ENCODE measurements at places on chromosomes 2 and 18.

DNA sequence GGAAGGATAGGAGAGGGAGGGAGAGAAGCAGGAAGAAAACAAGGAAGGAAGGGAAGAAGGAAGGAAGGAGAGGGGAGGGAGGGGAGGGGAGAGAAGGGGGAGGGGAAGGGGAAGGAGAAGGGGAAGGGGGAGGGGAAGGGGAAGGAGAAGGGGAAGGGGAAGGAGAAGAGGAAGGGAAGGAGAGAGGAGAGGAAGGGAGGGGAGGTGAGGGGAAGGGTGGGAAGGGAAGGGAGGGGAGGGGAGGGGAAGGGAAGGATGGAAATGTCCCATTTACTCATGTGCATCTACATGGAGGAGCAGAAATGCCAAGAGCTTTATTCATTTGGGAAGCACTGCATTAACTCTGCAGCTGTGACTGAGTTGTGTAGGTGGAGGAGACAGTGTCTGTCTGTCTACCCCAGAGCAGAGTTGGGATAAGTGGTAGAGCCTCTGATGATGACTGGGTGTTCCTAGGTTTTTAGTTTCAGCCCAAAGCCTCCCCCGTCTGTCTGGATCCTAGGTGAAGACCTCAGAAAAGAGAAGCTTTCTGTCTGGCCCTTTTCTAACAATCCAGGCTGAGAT lies 131.3 kb downstream of the COL6A3 start:
- DNase-seq: no peak

GRCh38 chr18:75405351-75405750 lies 22.2 kb downstream of the SMIM21 start:
- no peak for DNase-seq

DNA sequence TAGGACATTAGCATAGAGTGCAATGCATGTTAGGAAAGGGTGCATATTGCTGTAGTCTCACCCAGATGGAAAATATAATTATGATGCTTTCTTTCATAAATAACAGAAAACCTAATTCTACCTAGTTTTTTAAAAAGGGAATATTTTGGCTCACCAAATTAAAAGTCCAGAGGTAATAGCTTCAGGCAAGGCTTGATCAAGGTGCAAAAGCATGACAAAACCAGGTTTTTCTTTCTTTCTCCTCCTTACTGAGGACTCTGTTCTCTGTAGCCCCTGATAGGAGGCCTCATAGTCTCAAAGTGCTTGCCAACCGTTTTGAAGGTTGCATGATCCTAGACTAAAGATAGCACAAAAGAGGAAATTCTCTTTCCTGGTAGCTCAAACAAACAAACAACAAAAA lies 349.9 kb downstream of the CTNNA2 start:
- no peak for DNase-seq

DNA sequence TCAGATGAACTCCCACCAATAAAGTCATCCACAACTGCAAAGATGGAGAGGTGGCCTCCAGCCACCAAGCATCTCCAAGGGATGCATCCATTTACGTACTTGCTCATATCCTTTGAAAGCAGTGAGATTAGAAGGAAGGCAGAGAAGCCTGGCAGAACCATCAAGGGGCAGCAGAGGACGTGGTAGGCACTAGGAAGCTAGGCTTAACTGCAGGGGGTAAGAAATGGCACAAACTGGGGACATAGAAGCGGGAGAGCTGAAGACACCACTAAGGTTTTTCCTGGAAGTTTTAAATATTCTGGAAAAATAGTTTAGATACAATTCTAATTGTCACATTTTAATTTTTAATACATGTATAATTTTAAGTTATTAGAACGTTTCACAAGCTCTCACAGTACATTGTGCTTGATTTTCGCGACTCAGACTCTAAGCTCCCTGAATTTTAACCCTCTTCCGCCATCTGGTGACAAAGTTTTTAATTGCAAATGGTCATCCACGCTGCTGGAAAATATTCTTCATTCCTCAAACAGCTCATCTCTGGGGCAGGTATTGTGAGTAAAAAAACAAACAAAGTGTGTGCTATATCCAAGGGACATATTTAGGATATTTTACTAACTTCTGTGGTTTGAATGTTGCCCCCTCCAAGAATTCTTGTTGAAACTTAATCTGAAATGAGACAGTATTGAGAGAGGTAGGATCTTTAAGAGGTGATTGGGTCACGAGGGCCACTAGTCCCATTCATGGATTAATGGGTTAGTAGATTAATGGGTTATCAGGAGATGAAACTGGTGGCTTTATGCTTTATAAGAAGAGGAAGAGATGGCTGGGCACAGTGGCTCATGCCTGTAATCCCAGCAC lies 1.6 kb upstream of the PSTPIP2 start:
- DNase-seq: peak; percentile 47

DNA sequence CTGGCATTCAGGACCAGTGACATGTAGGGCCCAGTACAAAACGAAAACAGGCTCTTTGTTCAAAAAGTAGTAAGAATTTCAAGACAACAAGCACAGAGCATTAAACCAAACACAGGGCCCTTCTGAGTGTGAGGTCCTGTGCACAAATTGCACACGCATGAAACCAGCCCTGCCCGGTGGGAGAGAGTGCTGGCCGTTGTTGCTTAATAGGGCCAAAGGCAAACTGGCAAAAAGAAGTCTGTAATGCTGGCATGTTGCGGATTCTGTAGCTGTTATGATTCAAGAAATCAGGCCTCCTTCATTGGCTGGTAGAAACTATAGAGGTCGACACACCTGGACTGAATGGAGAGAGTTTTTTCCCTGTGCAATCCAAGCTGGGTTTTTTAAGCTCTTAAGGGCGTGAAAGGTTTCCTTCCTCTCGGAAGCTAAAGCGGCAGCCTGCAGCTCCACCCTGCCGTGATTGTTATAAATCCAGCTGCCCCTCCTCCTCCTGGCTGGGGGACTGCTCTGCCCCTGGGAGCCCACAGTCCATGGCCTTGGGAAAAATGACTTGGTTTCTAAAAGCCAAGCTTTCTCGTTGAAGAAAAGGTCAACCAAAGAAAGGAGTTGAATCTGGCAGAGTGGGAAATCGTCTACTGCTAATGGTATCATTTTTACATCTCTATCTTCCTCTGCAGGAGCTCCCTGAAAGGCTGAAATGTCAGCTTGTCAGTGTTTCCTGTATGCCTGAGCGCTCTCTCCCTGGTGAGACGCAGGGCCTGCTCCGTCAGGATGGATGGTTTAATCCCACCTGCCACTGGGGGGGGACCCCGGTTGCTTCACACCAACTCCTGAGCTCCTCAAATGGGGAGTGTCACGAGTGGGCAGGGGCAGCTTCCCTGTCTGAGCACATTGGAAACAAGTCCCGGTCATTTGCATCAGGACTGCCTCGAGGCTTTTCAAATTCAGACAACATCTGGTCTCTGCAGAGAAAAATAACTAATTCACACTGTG lies 143.6 kb downstream of the ALPK2 start:
- DNase-seq: no peak

- DNase-seq: no peak
Measured at GRCh38 chr2:25505622-25506021, 163.9 kb upstream of the DNMT3A start.

- no peak for DNase-seq
Measured at GRCh38 chr18:44309185-44309584, 371.5 kb upstream of the SETBP1 start.

GRCh38 chr2:168416555-168416954 lies 39.5 kb upstream of the CERS6 start:
- no peak for DNase-seq

- no peak for DNase-seq
Measured at GRCh38 chr2:55169915-55170314, 62.2 kb downstream of the CLHC1 start.

All from SK-N-MC (cell line).